Fibroblast of lung (primary cell): ENCODE measurements at places on chromosomes 3 and 15. TPM values are rescaled to one million over a fixed set of nuclear protein-coding genes. Genes with fewer than 3 reads are reported as not detected.

The FRG2C gene
- total RNA-seq = not detected in 2 replicates

The SCN5A gene
- total RNA-seq = 0.50 and 0.77 TPM in 2 replicates

The ABHD17C gene
- 9.8 and 14.0 TPM in 2 replicates for total RNA-seq

The GOLGA8H gene
- under 0.01 and 0.50 TPM in 2 replicates for total RNA-seq

DNA sequence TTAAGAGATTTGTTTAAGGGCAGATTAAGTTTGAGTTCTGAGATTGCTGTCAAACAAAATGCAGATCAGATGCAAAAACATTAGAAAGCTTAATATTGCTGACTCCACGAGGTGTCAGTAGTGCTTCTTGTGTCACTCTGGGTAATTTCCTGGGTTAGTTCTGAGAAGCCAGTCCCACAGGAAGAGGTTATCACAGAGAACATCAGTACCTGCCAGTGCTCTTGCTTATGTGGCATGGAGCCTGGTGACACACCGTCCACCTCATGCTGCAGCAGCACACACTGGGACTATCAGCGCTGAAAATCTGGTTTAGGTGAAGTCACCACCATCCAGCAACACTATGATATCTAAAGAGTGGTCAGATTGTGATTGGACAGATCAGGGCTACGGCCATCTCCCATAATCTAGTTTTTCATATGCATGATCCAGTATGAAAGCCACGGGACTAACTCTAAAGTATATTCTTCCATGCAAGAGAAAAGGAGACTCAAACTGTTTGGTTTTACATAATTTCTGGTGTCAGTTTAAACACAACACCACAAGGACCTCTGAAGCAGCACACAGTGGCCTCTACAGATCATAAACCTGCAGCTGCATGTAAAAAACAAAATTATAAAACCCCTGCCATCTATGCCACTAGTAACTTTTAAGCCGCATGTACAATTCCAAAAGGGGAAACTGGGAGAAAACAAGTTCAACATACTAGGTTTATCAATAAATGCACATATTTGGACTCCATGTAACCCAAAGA lies 36.1 kb upstream of the MYO5C start:
- H3K36me3 ChIP-seq = peaks cover 2% of the 10 kb centered on the region
- peak; percentile 68 for DNase-seq
- H3K27ac ChIP-seq = no peak overlapping the region
- no peaks in the 10 kb centered on the region for H3K27me3 ChIP-seq

- H3K4me3 ChIP-seq = no peak overlapping the region
- no peaks in the 10 kb centered on the region for H3K4me1 ChIP-seq
- DNase-seq = no peak
- H3K27me3 ChIP-seq = no peaks in the 10 kb centered on the region
- no peaks in the 10 kb centered on the region for H3K36me3 ChIP-seq
- no peak overlapping the region for H3K27ac ChIP-seq
Measured at GRCh38 chr15:72925661-72926060, 126.6 kb upstream of the NEO1 start.

DNA sequence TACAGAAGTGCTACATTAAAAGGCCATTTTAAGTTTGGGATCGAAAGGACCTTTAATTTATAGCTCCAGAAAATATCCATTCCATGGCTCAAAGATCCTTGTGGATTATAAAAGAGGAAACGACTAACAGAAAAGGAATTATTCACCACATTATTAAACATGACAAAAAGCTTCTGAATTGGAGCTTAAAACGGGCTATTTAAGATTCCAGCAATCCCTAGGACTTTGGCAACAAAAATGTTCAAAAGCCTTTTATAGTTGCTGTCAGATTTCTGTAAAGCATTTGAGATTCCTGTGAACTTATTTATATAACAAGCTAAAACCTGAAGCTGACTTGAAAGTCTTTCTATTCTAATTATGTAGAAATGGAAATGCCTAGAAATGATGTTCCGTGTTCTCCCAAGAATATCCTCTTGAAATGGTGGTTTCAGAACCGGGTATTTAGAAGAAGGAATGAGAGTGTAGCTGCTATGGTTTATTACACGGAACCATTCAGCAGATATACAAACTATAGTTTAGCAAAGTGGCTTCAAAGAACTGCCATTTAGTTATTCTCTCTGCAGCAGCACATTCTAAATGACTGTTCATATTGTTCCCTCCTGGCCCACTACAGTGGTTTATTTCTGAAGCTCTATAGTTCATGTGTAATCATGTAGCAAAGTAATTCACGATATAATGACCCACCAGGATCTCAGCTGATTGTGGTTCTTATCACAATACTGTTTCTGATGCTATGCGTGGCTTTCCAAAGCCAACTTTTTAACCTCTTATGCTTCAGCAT lies 961.7 kb downstream of the FHIT start:
- no peaks in the 10 kb centered on the region for H3K36me3 ChIP-seq
- peak; percentile 38 for DNase-seq
- H3K4me1 ChIP-seq = no peaks in the 10 kb centered on the region
- H3K27ac ChIP-seq = no peak overlapping the region
- H3K4me3 ChIP-seq = no peak overlapping the region

- no peaks in the 10 kb centered on the region for H3K36me3 ChIP-seq
- peak; percentile 62 for DNase-seq
- H3K4me3 ChIP-seq = no peak overlapping the region
- H3K27ac ChIP-seq = no peak overlapping the region
Measured at GRCh38 chr3:87420171-87420570, 143.8 kb upstream of the POU1F1 start.

GRCh38 chr15:98292442-98293240 lies 332.1 kb downstream of the ARRDC4 start:
- DNase-seq = no peak
- H3K4me3 ChIP-seq = no peak overlapping the region
- no peaks in the 10 kb centered on the region for H3K36me3 ChIP-seq
